Hepatocyte (in vitro differentiated cells): ENCODE measurements at places on chromosomes 11 and 22. TPM values are rescaled to one million over a fixed set of nuclear protein-coding genes. Genes with fewer than 3 reads are reported as not detected.

Gene TEF
- total RNA-seq: 5.5 and 8.9 TPM in 2 replicates

Gene SLCO2B1
- total RNA-seq: 52.2 and 79.2 TPM in 2 replicates

Gene CELSR1
- total RNA-seq: 5.8 and 8.7 TPM in 2 replicates

Gene OR8A1
- total RNA-seq: not detected in 2 replicates

Gene APOC3
- 2,309 and 2,825 TPM in 2 replicates for total RNA-seq

Gene CREB3L1
- total RNA-seq: 20.3 and 22.9 TPM in 2 replicates

Gene PCF11
- total RNA-seq: 52.3 and 60.4 TPM in 2 replicates

Gene VSIG10L2
- not detected in 2 replicates for total RNA-seq

Gene PDGFD
- total RNA-seq: 25.6 and 29.6 TPM in 2 replicates

Gene KRTAP5-2
- total RNA-seq: not detected in 2 replicates

Gene SMC1B
- not detected in 2 replicates for total RNA-seq

Gene OR51B2
- total RNA-seq: not detected in 2 replicates

Gene NCAPD3
- 9.5 and 16.5 TPM in 2 replicates for total RNA-seq

Gene PAAF1
- 10.5 and 16.0 TPM in 2 replicates for total RNA-seq

Gene SRSF8
- total RNA-seq: 31.2 and 52.0 TPM in 2 replicates

Gene IFT27
- total RNA-seq: 13.7 and 15.3 TPM in 2 replicates

Gene DDTL
- not detected in 2 replicates for total RNA-seq

Gene CCDC73
- 0.03 and 0.12 TPM in 2 replicates for total RNA-seq

Gene OR52E8
- not detected in 2 replicates for total RNA-seq

Gene TPBGL
- 0.16 TPM in 1 of 2 replicates, not detected in the other for total RNA-seq

Gene FIBIN
- 29.9 and 36.7 TPM in 2 replicates for total RNA-seq

Gene LPXN
- total RNA-seq: 3.1 and 3.2 TPM in 2 replicates

Gene LINC01488
- 0.27 and 0.64 TPM in 2 replicates for total RNA-seq

Gene DEPDC7
- 21.3 and 21.5 TPM in 2 replicates for total RNA-seq

Gene HEPN1
- not detected in 2 replicates for total RNA-seq

Gene CAPN5
- total RNA-seq: 25.2 and 29.1 TPM in 2 replicates

Gene ZC3H12C
- total RNA-seq: 9.7 and 12.3 TPM in 2 replicates

Gene TMEM45B
- 114 and 129 TPM in 2 replicates for total RNA-seq

Gene KIRREL3
- total RNA-seq: 0.33 TPM in 1 of 2 replicates, not detected in the other

Gene WNT7B
- 2.4 and 2.9 TPM in 2 replicates for total RNA-seq

Gene APOL4
- 1.0 and 2.8 TPM in 2 replicates for total RNA-seq

Gene IGHMBP2
- 7.7 and 12.4 TPM in 2 replicates for total RNA-seq

Gene CCDC34
- total RNA-seq: 6.8 and 7.5 TPM in 2 replicates

Gene UQCR10
- total RNA-seq: 120 and 122 TPM in 2 replicates

Gene ARVCF
- total RNA-seq: 21.6 and 32.5 TPM in 2 replicates

Gene OMP
- not detected in 2 replicates for total RNA-seq

Gene OR2AG2
- 0.12 and 0.27 TPM in 2 replicates for total RNA-seq

Gene PLEKHA7
- 25.4 and 35.6 TPM in 2 replicates for total RNA-seq

Gene CFAP300
- 1.5 and 3.4 TPM in 2 replicates for total RNA-seq

Gene OR8B3
- not detected in 2 replicates for total RNA-seq

Gene DDIAS
- total RNA-seq: 2.6 and 2.7 TPM in 2 replicates

Gene SLC43A3
- 10.5 and 19.3 TPM in 2 replicates for total RNA-seq

Gene ADORA2A
- total RNA-seq: 1.2 and 2.0 TPM in 2 replicates

Gene GAS2
- total RNA-seq: 35.2 and 37.0 TPM in 2 replicates
